ENCODE measurements at places on chromosomes 2 and 18. TPM values are rescaled to one million over a fixed set of nuclear protein-coding genes. Genes with fewer than 3 reads are reported as not detected.

The LRRC30 gene
- not detected for total RNA-seq

The ST6GAL2 gene
- under 0.01 TPM for total RNA-seq

The GMCL1 gene
- total RNA-seq: 8.4 TPM

The CIB4 gene
- not detected for total RNA-seq

Data from bronchus fibroblast of lung (primary cell).